ENCODE measurements at places on chromosomes 5 and 9.
A peak's percentile ranks its signal among the peaks of the same experiment; 100 is the strongest.

DNA sequence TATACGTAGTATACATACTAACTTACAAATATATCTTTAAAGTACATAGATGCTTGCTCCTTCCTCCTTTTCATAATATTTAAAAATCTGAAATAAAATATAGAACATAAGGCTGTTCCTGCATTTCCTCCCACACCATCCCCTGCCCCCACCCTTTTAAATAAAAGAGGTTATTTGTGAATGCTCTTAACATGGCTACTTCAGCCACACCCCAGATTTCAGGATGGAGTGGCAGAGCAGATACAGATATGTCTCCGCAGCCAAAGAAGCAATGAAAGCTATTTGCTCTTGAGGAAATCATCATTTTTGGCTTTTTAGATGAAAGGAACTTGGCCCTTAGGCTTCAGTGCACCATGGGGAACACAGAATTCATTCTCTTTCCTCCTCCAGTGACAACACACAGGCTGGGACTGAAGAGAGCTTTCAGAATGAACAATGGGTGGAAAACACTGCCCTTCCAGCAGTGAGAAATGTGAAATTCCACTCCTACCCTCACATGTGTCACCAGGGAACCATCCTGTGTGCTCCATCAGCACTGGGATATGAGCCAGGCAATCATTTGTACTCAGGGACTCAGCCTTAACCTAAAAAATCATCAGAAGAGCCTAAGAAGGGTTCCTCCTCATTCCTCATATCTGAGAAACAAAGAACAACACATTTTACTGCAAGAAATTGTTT is 134.3 kb downstream of the PPP2R2B start:
- DNase-seq: no peak

DNA sequence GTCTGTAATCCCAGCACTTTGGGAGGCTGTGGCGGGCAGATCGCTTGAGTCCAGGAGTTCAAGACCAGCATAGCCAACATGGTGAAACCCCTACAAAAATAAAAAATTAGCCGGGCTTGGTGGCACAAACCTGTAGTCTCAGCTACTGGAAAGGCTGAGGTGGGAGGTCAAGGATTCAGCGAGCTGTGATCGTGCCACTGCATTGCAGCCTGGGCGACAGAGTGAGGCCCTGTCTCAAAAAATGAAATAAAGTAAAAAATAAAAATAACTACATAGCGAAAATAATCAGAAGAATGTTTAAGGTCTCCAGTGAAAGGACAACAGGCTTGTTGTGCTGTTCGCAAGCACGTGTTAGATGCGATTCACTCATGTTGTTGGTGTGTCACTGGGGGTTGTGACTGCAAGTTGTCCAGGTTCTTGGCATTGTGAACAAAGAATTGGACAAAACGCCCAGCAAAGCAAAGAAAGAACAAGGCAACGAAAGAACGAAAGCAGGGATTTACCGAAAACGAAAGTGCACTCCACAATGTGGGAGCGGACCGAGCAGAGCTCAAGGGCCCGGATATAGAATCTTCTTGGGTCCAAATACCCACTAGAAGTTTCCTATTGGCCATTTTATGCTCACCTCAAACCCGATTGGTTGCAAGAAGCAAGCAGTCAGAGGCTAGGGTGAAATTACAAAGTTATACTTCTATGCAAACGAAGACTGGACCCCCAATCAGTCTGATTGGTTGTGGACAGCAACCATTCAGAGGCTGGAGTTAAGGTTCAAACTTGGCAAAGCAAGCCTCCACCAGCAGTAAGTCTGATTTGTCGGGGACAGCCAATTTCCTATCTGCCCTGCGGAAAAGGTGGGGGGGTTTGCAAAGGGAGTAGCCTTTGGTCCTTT is 844 bp upstream of the MCCC2 start:
- DNase-seq: peak; percentile 26

DNA sequence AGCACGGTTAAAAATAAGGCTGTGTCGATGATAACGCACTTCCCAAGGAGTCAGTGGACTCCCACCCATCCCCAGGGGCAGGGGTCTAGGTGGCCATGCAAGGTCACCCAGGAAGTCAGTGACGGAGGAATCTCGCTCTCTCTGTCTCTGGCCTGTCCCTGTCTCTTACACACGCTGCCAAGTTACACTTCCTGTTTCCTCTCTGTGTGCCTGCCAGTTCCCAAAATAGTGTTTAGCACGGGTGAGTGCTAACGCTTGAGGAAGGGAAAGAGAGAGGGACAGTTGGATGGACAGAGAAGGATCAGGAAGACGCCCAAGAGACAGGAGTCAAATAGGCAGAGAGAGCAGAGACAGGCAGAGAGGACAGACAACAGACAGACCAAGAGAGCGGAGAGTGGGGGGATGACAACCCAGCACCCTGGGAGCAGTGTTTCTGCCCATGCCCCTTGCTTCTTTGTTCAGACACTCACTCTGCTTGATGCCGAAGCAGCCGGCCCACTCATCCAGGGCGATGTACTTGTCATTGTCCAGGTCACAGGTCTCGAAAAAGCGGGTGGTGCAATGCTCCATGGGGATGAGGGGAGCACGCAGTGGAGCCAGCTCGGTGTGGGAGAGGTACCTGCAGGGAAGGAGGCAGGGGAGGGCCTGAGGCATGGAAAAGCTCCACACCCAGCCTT is 23.0 kb downstream of the SPARC start:
- no peak for DNase-seq

- DNase-seq: peak; percentile 23
Measured at GRCh38 chr5:32222723-32223470, 48.8 kb upstream of the GOLPH3 start.

DNA sequence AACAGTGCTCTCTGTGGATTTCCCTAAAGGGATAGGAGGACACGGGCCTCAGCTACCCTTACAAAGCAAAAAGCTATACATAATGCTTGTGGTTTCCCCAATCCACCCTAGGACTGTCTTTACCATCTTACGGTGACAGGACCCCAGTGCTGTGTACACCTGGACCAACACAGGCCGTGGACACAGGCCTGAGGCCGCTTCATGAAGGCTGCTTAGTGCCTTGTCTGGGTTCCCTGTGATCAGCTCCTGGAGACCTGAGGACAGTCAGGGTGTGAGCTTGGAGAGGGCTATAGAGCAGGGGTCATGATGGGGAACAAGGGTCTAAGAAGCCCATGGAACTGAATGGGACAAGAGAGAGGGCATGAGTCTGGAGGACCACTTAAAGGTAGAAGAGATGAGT is 2.9 kb downstream of the FANCG start:
- DNase-seq: no peak

- DNase-seq: no peak
Measured at GRCh38 chr5:133754575-133755169, 142.3 kb upstream of the FSTL4 start.

DNA sequence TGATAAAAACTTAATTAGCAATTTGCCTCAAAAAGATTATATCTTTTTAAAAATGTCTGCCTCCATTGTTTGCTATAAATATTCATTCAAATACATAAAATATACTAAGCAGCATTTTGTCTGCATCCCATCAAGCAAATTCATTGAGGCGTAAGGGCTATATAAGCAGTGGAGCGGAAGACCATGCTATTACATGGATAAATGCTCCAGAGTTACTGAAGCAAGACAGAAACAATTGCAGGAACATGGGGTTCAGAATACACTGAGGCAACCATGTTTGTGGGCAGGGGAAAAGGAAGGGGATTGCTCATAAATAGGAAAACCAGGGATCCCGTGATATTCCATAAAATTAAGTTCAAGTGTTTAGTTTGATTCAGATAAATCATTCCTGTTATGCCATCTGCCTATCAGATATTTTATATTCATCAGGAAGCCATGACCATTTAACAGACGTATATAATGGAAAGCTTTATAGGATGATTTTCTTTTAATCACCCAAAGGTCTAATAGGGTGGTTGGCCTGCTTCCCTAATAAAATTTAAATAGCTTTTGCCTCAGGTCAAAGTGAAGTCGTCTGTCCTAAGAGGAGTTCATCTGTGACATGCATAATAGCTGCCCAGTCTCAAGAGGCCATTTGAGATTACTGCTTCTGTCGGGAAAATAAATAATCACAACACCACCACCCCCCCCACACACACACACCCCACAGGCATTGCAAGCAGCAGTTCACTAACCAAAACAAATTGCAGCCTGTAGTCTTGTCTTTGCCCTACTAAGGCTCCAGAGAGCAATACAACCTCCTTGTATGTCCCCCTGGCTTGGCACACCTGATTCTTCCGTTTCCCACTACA is 105.2 kb downstream of the RASEF start:
- peak; percentile 80 for DNase-seq

- DNase-seq: no peak
Measured at GRCh38 chr9:138022121-138022741, 144.6 kb downstream of the CACNA1B start.

DNA sequence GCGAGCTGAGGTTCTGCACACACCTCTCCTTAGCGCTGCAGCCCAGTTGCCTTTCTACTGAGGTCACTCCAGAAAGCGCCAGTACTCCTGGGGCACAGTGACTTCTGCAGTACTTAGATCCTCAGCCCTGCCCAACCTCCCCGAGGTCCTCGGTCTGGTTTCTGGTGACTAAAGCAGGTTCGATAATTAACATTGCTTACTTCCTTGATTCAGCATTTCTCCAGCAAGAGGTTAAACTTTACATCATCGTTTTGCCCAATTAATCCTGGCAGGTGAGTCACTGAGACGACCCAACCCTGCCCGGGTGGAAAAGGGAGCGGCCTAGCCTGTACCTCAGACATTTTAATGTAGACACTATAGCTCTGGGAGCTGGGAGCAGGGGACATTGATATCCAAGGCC is 77.6 kb downstream of the PLAC8L1 start:
- DNase-seq: no peak

DNA sequence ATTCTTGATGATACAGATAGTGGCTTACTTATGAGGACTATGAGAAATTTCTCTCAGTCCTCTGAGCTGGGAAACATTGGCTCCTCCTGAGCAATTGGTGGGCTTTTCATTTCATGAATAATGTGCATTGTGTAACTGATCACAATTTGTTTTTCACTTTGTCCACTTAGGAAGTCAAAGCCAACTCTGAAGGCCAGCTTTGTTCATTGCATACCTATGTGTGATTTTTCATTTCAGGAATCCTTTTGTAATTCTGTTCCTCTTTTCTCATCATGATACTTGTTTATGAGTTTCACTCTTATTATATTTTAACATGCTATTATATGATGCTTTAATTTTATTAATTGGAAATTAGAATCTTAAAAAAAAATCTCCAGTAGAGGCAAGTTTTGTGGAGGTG is 483.0 kb downstream of the EBF1 start:
- DNase-seq: no peak

GRCh38 chr9:134955801-134956200 is 38.1 kb upstream of the FCN1 start:
- DNase-seq: no peak

DNA sequence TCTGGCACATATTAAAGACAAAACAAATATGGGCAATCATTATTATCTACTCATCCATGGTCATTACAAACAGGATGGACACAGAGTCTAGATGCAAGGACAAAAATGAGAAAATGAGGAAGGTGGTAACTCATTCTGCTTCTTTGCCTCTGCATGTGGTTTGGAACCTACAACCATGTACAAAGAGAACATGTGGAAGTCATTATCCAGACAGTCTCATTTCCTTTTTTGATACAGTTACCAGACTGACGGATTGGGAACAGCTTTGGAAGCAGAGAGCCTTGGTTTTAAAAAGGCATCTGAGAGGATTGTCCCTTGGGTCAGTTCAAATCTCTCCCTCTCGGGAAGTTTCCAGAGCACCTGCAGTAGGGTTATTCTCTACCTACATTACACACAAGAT is 433.4 kb upstream of the TNC start:
- no peak for DNase-seq
